T-cell (primary cell): ENCODE measurements at places on chromosomes 3 and 15.

DNA sequence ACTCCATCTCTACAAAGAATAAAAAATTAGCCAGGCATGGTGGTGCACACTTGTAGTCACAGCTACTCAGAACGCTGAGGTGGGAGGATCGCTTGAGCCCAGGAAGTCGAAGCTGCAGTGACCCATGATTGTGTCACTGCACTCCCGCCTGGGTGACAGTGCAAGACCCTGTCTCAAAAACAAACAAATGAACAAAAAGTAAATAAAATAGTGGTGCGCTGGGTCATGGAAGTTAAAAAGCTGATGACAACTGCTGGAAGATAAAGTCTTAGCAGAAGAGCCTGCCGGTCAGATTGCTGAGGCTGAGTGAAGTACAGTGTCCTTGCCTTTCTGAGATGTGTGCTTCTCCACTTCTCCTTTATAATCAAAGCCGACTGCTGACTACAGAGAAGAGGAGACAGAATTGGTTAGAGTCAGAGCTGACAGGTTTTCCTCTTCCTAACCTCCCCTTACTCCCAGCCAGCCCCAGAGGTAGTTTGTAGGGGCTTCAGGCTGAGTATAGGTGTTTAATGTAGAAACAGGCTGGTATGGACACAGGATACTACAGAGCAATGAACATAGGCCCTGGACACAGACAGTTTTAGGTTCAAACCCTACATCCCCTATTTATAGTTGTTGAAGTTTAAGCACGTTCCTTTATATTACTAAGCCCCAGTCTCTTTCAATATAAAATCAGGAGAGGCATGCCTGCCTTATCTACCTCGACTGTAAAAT is 17.9 kb downstream of the HCLS1 start:
- no peaks in the 10 kb centered on the region for H3K27me3 ChIP-seq
- H3K36me3 ChIP-seq = peaks cover 12% of the 10 kb centered on the region
- no peak for DNase-seq

GRCh38 chr15:59295261-59296001 is 77.2 kb downstream of the MYO1E start:
- H3K4me3 ChIP-seq = no peak overlapping the region
- no peaks in the 10 kb centered on the region for H3K36me3 ChIP-seq
- no peak overlapping the region for H3K27ac ChIP-seq
- DNase-seq = no peak
- no peaks in the 10 kb centered on the region for H3K27me3 ChIP-seq

DNA sequence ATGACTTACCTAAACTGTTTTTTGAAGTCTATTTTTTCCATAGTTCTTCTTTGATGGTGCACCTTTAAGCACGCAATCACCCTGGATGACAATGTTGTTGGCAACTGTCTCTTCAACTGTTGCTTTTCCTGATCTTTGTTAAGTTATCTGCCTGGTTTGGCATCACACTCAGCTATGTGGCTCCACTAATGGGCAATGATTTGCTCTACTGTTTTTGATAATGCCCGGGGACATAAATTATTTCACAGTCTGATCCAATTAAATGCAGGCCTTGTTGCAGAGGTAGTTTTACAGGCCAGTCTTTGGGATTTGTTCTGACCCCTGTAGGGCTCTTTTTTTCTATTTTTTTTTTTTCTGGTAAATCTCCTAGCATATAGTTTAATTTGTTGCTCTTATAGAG is 436.3 kb downstream of the ZNF385D start:
- H3K27ac ChIP-seq = no peak overlapping the region
- no peaks in the 10 kb centered on the region for H3K4me1 ChIP-seq
- no peak overlapping the region for H3K4me3 ChIP-seq

- no peak for DNase-seq
- H3K27me3 ChIP-seq = no peaks in the 10 kb centered on the region
- no peak overlapping the region for H3K27ac ChIP-seq
- H3K36me3 ChIP-seq = peaks cover 13% of the 10 kb centered on the region
Observed at GRCh38 chr3:154304936-154305335, 19.4 kb downstream of the DHX36 start.

DNA sequence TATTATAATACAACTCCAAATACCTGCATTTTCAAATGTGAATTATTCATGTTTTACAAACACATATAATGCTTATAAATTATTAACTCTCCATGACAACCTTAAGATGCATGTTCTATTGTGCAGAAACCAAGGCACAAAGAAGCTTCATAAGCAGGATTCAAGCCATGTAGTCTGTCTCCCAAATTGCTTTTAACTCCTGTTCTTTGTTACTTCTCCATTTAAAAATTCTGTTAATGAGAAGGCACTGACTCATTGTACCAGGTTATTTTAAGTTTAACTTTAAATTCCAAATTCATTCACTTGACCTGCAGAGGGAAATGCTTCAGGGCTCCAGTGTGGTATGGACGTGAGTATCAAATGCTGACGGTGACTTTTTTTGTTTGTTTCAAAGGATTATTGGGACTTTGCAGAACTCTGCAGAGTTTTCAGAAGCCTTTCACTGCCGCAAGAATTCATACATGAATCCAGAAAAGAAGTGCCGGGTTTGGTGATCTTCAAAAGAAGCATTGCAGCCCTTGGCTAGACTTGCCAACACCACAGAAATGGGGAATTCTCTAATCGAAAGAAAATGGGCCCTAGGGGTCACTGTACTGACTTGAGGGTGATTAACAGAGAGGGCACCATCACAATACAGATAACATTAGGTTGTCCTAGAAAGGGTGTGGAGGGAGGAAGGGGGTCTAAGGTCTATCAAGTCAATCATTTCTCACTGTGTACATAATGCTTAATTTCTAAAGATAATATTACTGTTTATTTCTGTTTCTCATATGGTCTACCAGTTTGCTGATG is 100.0 kb downstream of the MME start:
- no peaks in the 10 kb centered on the region for H3K4me1 ChIP-seq
- no peak overlapping the region for H3K4me3 ChIP-seq
- no peak for DNase-seq
- H3K27ac ChIP-seq = no peak overlapping the region

- H3K27ac ChIP-seq = no peak overlapping the region
- no peaks in the 10 kb centered on the region for H3K36me3 ChIP-seq
- DNase-seq = no peak
- H3K4me1 ChIP-seq = no peaks in the 10 kb centered on the region
Observed at GRCh38 chr3:54251705-54252104, 129.4 kb downstream of the CACNA2D3 start.

DNA sequence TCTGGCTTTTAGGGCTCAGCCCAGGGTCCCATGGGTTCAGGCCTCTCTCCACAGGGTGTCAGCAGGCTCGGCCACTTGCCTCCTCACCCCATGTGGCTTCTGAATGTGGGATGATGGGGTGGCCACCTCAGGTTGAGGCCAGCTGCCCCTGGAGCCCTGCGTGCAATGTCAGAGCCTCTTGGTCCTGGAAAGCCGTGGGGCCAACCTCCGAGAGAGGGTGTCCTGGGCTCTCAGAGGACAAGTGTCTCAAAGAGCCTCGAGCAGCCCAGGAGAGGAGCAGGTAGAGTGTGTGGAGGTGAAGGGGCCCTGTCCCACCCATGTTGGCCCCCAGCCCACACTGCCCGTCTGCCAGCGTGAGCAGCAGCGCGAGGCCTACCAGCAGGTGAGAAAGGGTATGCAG is 86.0 kb downstream of the PLXNA1 start:
- H3K4me1 ChIP-seq = no peaks in the 10 kb centered on the region
- H3K36me3 ChIP-seq = no peaks in the 10 kb centered on the region
- no peak overlapping the region for H3K4me3 ChIP-seq
- H3K27ac ChIP-seq = no peak overlapping the region
- H3K27me3 ChIP-seq = peaks cover 53% of the 10 kb centered on the region
- DNase-seq = no peak

DNA sequence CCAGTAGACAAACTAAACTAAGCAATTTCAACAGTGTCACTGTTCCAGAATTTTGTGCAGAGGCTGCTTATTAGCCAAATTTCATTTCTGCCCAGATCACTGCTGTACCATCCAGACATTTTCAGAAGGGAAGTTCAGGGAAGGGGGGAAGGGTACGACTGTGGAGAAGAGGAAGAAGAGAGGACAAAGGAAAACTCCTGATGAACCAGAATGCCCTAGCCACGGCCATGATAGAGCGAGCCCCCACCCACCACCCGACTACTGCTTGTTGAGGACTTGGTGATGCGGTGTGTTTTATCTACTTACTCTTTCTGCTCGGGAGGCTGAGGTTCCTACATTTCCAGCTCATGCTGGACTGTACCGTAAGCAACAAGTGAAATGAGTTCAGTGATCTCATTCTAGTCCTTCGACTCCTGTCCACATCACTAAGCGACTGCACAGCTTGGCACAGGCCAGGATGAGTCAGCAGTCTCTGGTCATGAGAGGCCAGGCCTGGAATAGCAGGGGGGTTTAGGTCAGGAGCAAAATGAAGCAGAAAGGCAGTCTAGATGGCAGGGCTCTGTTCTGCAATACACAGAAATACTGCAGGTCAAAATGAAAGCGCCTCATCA is 330.8 kb downstream of the TIGIT start:
- peaks cover 5% of the 10 kb centered on the region for H3K36me3 ChIP-seq
- H3K4me1 ChIP-seq = no peaks in the 10 kb centered on the region
- H3K27me3 ChIP-seq = no peaks in the 10 kb centered on the region
- no peak for DNase-seq
- no peak overlapping the region for H3K27ac ChIP-seq

DNA sequence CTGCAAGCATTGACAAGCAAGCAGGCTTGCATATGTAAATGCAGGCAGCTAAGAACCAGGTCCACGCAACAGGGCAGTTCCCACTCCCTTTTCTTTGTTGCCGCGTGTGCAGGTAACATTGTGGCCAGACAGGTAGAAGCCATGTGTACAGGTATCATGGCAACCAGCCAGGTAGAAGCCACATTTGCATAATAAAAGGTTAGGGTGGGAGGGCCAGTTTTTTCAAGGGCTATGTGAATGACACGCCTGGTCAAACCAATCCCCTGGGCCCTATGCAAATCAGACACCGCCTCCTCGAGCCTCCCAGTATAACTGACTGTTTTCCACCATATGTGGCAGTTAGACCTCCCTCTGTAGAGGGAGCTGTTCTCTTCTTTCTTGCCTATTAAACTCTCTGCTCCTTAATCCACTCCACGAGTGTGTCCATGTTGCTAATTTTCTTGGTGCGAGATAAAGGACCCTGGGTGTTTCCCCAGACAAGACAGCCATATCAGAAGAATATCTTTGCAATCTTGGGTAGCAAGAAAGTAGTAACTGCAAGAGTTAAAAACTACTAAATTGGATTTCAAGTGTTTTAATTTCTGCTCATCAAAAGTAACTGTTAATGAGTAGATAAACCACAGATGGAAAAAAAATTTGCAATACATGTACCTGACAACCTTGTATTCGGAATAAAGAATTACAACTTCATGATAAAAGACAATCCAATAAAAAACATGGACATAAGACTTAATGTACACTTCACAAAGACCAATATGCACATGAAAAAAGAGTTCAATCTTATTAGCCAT is 21.8 kb downstream of the PCOLCE2 start:
- H3K27me3 ChIP-seq = peaks cover 1% of the 10 kb centered on the region
- no peaks in the 10 kb centered on the region for H3K36me3 ChIP-seq
- no peak overlapping the region for H3K27ac ChIP-seq
- no peak overlapping the region for H3K4me3 ChIP-seq
- no peak for DNase-seq
- H3K4me1 ChIP-seq = no peaks in the 10 kb centered on the region

DNA sequence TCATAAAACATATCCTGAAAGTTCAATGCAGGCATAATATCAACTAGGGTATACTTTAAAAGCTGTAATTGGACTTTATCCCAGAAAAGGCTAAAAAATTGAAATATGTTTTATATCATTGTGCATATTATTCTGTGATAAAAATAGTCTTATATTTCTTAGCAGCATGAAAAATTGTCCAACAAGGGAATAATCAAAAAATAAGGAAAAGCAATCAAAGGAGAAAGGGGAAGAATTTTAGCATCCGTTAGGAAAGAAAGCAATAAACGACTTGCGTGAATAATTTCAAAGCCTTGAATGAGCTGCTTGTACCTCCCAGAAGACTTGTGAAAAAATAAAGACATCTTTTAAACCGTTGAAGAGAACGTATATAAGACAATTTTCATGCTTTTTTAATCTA is 1369.8 kb upstream of the GBE1 start:
- H3K36me3 ChIP-seq = no peaks in the 10 kb centered on the region
- no peak for DNase-seq
- no peaks in the 10 kb centered on the region for H3K4me1 ChIP-seq
- H3K4me3 ChIP-seq = no peak overlapping the region

DNA sequence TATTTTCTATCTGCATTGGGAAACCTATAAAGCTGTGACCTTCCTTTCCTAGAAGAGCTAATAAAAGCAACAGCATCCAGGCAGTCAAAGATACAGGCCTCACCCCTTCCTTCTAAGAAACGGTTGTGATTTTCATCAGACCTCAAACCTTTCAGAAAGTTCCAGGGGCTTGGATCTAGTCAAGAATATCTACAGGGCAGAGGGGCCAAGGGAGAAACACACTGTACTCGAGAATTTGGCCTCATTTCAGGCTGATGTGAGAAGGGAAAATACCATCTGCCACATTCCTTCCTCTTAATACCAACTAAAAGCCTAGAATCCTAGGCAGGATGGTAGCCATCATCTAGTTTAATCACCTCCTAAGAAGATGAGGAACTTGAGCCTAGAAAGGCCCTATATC is 24.5 kb upstream of the BCL6 start:
- peaks cover 5% of the 10 kb centered on the region for H3K4me1 ChIP-seq
- H3K4me3 ChIP-seq = no peak overlapping the region
- no peaks in the 10 kb centered on the region for H3K27me3 ChIP-seq

DNA sequence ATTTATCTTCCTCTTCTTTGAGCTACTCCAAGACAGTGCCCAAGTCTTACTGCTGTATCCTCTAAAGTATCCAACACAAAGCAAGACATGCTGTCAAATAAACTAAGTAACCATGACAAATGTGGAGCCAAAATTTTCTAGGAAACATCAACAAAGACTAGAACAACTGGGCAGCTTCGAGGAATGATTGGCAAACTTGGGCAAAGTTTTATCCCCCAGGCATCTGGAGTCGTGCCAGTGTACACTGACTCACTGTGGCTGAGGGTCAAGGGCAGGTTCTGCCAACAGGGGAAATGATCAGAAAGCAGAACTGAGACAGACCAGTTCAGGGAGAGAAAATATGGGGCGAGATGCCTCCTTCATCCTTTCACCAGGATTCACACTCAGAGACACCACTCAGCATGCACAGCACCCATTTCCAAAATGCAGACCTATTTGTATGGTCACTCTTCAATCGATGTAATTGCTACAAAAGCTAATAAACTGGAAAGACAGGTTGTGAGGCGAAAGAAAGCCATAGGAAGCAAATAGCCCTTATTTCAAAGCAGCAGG is 65.8 kb downstream of the MB21D2 start:
- no peak for DNase-seq
- no peak overlapping the region for H3K27ac ChIP-seq
- no peak overlapping the region for H3K4me3 ChIP-seq
- H3K36me3 ChIP-seq = no peaks in the 10 kb centered on the region

DNA sequence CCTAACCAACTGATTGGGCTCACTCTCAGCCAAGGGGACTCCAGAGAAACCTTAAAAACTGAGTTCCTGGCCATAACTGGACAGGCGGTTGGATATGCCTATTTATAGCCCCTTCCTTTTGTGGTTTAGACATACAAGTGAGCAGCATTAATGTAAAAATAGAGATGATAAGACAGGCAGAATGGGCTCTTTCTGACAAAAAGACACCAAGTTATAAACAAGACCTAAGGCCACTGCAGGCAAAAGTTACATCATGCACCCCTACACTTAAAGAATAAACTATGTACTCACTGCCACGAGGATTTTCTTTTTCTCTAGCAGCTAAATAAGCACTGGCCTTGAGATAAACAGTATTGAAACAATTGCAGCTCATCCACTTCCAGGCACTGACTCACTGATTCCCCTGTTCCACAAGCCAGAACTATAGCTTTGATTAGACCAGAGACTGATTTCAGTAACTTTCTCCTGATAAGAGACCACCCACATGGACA is 30.1 kb downstream of the SUCNR1 start:
- no peak overlapping the region for H3K27ac ChIP-seq
- H3K4me3 ChIP-seq = no peak overlapping the region
- DNase-seq = no peak
- no peaks in the 10 kb centered on the region for H3K4me1 ChIP-seq
- H3K36me3 ChIP-seq = no peaks in the 10 kb centered on the region
- H3K27me3 ChIP-seq = no peaks in the 10 kb centered on the region
